Fibroblast of skin of right quadriceps (primary cell): ENCODE measurements at places on chromosomes 5 and 9.

- DNase-seq = no peak
These were observed 35.8 kb upstream of the CHD1 start for GRCh38 chr5:98964621-98965020.

DNA sequence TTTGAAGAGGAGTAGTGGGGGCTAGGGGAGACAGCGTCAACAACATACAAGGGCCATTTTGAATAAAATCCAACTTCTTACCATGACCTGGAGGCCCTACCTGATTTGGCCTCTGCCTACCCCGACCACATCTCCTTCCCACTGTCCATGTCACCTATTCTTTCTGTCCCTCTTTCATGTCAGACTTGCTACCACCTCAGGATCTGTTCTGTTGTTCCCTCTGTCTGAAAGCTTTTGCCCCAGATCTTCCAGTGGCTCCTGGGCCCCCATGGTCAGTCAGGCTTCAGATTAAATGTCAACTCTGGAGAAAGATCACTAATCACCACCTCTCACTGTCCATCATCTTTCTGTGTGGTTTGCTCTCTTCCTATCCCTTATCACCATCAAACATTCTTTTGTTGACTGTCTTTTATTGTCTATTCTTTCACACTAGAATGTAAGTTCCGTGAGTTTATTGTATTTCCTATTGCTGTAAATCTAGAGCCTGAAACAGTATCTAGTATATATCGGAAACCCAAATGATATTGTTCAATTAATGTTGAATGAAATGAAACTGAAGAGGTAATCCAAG is 31.2 kb upstream of the APC start:
- DNase-seq = no peak

GRCh38 chr9:130243882-130244170 is 21.7 kb upstream of the HMCN2 start:
- no peak for DNase-seq

DNA sequence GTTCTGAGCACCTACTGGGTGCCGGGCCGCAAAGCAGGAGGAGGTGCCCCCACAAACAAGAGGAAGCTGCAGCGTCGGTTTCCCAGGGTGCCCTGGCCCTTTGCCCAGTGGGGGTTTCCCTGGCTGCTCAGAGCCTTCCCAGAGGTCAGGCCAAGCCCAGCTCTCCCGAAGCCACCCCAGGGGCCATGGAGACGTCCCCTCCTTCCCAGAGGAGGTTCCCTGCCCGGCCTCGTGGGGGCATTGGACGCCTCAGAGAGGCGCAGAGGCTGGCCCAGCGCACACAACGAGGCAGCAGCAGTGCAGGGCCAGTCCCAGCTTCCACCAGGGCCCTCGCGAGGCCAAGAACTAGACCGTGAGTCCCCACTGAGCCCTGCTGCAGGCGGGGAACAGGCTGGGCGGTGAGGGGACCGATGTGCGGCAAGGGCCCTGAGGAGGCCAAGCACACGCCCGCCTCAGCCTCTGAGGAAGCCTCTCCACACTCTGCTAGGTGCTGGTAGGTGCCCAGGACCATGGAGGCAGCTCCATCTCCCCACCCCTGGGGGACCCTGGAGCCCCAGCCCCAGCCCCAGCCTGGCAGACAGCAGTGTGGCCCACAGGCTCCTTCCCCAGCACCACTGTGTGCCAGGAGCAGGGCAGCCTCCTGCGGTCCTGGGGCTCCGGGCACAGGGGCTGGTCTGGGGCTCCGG is 7.0 kb downstream of the DIPK1B start:
- DNase-seq = no peak

DNA sequence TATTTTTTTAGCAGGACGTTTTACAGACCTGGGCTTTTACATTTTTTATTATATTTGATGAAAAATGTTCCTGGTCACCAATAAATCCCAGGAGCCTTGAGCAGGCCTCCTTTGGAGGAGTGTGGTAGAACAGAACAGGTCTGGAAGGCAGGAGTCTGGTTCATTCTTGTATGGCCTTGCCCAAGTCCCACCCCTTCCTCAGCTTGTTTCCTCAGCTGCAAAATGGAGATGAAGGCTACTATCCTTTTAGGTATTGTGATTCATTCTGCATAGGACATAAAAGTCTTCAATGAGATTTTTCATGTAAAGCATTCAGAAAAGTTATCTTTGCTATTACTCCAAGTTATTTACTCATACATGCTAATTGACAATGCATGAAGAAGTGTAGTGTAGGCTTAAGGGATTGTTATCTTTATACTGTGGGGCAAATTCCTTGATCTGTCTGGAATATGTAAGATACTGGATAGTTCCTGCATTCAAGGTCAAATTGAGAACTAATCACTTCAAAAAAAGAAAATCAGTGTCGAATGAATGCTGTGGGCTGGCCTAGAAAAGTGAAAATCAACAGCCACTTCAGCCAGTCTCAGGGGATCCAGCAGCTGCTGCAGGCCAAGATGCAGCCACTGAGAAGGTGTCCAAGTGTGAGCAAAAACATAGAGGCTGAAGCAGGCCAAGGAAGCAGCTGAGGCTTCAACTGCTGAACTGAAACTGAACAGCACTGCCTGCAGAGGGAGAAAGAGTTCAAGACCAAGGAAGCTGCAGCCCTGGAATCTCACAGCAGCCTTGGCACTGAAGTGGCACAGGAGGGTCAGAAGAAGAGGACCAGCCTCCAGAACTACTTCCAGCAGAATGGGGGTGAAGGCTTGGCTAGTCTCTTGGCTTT is 15.5 kb upstream of the SLC36A3 start:
- DNase-seq = no peak

GRCh38 chr5:126445502-126446174 is 22.4 kb downstream of the GRAMD2B start:
- DNase-seq = peak; percentile 43

DNA sequence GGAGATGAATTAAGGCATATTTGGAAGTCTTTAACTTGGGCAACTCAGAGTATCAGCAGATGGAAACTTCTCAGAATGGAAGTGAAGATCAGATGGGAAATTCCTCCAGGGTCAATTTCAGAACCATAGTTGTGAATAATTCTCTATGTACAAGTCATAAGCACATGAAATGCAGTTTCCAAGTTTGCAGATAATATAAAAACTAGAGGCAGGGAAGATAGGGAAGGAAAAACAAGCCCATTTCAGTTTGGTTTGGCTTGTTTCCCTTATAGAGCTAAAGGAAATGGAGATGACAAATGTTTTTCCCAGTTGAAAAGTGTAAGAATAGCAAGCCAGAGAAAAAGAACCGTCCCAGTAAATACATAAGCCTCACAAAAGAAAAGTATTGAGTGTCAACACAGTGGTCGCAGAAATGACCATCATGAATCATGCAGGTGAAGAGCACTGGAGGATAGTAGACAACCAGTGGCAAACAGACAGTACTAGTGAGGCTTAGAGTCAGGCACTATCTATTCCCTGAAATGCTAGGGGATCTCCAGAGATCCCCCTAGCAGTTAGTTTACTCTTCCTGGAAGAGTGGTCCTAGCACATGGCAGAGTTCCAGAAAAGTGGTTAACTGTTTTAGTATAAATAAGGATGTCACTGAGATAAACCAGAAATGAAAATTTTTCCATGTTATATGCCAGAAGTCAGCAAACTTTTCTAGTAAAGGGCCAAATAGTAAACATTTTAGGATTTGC is 245.9 kb downstream of the SAXO1 start:
- DNase-seq = no peak

- peak; percentile 4 for DNase-seq
These were observed 97.0 kb upstream of the FAM120A start for GRCh38 chr9:93354451-93354850.
